NCI-H1092 (cell line): ENCODE measurements at places on chromosomes 7 and 10.
A peak's percentile ranks its signal among the peaks of the same experiment; 100 is the strongest.

DNA sequence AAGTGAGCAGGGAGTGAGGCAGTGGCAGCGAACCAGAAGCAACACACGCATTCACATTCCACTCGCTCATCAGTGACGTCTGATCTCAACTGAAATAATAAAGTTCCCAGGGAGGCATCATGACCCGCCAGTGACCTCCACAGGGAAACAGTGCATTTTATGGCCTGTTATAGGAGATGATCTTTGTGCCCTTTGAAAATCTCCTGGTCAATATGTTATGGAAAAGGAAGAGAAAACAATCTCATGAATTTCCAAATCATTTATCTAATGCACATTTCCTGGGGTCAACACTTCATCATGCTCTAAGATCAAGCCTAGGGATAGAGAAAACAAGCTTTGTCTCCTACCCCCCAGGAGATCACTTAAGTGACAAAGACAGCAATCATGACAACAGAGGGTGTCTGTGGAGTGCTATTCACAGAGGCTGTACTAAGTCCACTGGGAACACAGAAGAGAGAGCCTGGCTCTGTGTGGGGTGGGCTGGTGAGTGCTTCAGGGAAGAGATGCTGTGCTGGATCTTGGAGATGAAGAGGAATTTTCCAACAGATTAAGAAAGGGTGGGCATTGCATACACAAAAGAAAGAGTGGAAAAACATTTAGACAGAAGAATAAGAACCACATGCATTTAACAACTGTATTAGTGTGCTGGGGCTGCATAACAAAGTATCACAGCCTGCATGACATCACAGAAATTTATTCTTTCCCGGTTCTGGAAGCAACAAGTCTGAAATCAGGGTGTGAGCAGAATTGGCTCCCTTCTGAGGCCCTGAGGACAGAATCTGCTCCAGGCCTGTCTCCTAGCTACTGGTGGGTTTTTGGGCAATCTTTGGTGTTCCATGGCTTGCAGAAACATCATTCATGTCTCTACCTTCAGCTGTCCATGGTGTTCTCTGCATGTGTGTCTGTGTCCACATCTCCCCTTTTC lies 613.9 kb upstream of the IGFBP3 start:
- DNase-seq, result no peak

GRCh38 chr7:82507365-82507975 lies 63.9 kb upstream of the CACNA2D1 start:
- DNase-seq, result no peak

DNA sequence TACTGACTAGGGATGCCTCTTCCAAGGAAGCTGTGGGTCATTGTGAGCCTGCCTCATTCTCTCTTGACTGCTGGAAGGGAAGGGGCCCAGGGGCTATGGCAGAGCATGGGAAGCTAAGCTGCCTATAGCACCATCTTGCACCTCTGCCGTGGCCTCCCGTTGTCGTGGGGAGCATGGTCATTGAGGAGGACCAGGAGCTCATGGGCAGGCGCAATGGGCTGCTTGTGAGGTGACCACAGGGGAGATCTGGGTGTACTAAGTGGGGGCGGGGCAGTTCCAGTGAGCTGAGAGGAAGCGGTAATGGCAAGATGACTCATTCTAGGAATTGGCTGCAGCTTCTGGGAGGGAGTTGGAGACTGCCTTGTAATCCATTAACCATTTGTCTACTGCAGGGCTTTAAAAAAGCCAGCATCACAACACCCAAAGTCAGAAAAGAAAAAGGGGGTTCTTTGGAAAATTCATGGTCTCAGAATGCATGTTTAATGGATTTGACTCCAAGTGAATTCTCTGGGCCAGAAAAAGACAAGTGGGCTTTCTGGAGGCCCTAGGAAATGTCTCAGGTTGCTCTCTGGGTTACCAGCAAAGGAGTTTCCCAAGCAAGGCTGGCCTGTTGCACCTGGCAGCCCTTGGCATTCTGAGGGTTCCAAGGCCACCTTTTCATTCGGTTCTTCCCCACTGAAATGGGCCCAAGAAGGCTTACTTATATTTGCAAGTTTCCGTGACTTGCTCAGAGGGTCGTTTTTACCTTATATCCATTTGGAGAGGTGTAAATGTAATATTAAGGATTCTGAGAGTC lies 3.6 kb downstream of the DUSP5 start:
- no peak for DNase-seq

DNA sequence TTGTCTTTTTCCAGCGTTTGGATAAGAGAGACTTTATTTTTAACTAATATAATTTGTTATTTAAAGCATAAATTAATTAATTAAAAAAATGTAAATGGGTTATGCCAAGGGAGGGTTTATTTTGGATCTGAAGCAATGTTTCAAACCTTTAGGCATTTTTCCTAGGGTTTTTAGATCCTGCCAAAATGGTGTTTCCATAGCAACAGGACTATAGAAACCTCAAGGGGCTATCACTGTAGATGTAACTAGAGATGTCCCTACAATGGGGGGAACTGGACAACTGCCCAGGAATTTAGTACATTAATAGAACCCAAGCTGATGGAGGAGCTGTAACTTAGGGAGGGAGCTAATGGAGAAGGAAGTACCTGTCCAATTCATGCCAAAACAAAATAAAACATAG lies 57.3 kb downstream of the SLC39A12 start:
- DNase-seq, result no peak

DNA sequence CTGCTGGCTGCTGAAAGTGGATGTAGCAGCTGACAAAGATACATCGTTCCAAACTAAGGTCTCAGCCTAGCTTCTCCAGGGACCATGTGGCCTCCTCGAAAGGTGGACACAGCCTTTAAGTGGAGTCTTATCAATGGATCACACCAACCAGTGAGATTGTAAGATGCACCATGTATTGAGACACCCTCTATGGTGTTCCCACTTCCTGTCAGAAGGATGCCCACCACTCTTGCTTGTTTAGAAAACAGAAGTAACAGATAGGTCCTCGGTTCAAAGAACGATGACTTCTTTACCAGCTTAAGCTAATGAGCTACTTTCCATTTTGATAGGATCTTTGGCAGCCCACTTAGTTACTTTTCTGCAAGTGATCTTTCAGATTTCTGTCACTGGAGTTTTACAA lies 34.3 kb downstream of the SLC25A13 start:
- DNase-seq, result no peak

DNA sequence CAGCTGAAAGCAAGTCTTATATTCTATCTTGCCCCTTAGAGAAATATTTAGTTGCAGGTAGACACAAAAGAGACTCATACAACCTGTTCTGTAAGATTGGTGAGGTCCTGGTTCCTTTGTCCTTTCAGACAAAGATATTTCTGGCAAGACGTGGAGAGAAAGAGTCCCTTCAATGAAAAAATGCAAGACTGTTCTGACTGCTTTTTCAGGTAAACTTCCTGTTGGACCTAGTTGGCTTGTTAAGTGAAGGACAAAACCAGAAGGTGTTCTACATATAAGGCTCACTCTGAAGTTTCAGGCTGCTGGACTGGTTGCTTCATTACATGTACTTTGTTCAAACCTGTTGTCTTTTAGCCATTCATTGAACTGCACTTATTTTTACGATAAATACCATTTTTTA lies 119.0 kb upstream of the PTPRZ1 start:
- no peak for DNase-seq

GRCh38 chr10:24844742-24845141 lies 107.7 kb downstream of the PRTFDC1 start:
- no peak for DNase-seq

DNA sequence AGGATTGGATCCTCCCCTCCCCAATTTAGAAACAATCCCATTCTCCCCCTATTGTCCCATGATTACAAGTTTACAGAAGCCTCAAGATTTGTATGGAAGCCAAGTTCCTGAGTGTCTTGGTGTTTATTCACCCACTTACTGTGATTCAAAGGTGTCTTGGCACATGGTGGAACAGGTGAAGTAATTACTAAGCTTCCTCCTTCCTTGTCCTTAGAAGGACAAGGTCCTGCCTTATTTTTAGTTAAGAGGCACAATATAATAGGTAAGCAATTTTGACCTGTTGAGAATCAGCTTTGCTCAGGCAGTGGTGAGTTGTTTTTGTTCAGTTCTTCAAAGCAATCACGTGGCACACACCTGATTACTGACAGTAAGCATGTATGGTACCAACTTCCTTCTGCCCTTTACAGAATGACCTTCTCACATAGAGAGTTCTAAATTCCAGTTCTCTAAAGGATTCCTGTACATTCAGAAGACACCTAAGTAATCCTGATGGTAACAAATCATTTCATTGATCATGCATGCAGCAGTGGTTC lies 60.7 kb upstream of the SLC13A1 start:
- DNase-seq, result no peak

DNA sequence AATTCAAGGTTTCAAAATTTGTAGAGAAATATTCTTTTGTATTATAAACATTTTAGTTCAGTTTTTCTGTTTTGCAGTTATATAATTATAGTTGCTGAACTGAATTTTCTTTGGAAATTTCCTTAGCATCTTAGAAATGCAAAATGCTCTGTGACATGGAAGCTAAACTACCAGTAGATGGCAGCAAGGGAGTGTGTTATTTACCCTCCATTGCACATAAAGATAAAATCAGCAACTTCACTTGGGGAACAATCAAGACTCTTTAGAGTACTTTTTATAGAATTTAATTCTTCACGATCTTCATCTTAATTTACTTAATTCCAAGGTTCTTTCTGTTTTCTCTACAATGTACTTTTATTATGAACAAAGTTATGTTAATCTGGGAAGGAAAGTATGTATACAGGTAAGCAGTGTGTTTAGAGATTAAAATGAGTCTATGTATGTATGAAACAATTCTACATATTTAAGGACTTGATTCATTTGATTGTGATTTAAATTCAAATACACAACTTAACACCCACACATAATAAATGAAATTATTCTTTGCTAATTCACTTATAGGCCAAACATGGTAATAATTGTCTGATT lies 404.2 kb downstream of the THSD7A start:
- DNase-seq, result peak; percentile 43

- no peak for DNase-seq
Measured at GRCh38 chr10:112985690-112986543, 35.9 kb downstream of the TCF7L2 start.

DNA sequence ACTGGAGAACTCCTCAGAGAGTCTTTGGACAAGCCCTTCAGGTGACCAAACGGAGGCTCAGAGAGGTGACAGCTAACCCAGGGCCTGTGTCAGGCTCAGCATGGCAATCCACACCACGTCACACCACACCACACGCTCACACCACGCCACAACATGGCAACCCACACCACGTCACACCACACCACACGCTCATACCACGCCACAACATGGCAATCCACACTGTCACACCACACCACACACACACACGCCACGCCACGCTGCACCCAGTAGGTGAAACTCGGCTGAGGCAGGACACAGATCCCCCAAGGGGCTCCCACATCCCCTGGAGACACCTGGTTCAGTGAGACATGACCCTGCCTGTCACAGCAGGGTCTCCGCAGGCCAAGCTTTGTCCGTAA lies 107.3 kb downstream of the PDGFA start:
- DNase-seq, result no peak

DNA sequence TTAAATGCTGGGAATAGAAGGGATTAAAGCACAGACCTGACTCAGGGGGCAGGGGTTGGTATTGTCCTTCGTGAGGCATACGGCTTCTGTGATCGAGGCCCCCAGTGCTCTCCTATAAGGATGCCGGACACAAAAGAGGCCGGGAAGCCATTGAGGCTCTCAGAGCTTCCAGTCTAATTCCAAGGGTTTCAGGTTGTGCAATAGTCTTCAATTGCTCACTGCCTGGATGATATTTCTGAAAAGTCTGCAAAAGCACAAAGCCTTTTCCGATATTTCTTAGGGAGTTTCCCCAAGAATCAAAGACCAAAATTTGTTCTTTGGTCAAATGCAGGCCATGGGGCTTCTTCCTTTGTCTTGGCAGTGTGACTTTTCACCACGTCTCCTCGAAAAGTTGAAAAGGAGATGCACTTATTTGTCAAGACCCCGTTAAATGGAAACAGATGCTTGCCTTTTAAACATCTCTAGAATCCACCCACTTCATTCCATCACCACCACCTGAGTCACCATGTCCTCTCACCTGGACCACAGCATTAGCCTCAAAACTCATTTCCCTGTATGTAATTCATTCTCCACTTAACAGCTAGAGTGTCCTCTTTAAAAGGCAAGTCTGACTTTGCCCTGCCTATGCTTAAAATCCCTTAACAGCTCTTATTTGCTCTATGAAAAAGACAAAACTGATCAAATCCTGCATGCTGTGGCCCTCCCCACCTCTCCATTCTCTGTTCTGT lies 134.8 kb upstream of the NAMPT start:
- DNase-seq, result no peak

GRCh38 chr10:6416892-6417512 lies 163.1 kb downstream of the PRKCQ start:
- no peak for DNase-seq

DNA sequence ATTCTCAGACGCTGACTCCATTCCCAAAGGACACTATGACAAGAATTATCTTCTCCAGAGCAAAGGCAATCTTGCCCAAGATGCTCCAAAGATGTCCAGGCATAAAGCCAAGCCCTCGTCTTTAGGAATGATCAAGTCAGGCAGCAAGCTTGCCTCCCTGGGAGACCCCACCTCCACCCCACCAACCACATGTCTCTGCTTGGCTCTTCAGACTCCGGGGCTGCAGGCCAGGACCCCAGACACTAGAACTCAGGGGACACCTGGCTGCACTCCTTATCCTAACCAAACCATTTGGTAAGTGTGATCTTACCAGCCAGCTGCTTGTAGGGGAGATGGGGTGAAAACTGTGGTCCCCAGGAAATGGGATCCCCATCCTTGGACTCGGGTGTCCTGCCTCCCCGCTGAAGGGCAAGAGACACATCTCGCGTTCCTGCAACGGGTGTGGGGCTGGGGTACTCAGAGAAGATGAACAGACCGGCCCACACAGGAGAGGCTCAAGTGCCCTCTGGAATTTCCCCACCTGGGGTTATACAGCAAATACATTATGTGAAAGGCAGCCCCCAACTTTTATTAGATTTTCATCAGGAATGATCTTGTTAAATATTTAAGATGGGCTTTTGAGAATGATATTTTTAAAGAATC lies 55.7 kb downstream of the INSIG1 start:
- DNase-seq, result no peak

DNA sequence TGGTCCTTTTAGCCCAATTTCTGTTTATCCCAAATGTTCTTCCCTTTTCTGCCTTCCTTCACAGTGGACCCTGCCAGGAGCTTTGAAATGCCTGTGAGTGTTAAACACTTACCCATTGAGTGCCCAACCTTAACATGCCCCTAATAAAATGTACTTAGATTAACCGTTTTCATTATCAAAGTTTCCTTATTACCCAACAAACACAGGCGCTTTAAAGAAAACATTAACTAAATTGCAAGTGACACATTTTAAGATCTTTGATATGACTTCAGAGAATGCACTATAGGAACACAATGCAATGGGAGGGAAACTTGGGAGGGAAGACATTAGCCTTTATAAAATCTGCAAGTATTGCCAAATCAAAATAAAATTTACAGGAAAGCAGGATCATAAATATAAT lies 177.0 kb downstream of the CFTR start:
- DNase-seq, result no peak
